Colonic mucosa (tissue), 4 donors: ENCODE measurements at places on chromosomes 6 and 20. TPM values are rescaled to one million over a fixed set of nuclear protein-coding genes. Genes with fewer than 3 reads are reported as not detected.

Gene VNN1
- 6.4 TPM for total RNA-seq

Gene PDYN
- not detected for total RNA-seq

- H3K27ac ChIP-seq: no peak overlapping the region
- no peaks in the 10 kb centered on the region for H3K36me3 ChIP-seq
- H3K4me1 ChIP-seq: no peaks in the 10 kb centered on the region
- DNase-seq: no peak
- H3K27me3 ChIP-seq: no peaks in the 10 kb centered on the region
These were observed 88.6 kb upstream of the SLC35F1 start for GRCh38 chr6:117818449-117818848.

GRCh38 chr20:17491488-17491887 lies 39.7 kb downstream of the BFSP1 start:
- no peaks in the 10 kb centered on the region for H3K36me3 ChIP-seq
- H3K27me3 ChIP-seq: no peaks in the 10 kb centered on the region
- DNase-seq: no peak
- H3K27ac ChIP-seq: no peak overlapping the region
- no peaks in the 10 kb centered on the region for H3K4me1 ChIP-seq

- no peak overlapping the region for H3K27ac ChIP-seq
- H3K4me1 ChIP-seq: no peaks in the 10 kb centered on the region
- H3K27me3 ChIP-seq: no peaks in the 10 kb centered on the region
- no peak for DNase-seq
- no peaks in the 10 kb centered on the region for H3K36me3 ChIP-seq
These were observed 90.9 kb upstream of the PREP start for GRCh38 chr6:105493736-105494135.

DNA sequence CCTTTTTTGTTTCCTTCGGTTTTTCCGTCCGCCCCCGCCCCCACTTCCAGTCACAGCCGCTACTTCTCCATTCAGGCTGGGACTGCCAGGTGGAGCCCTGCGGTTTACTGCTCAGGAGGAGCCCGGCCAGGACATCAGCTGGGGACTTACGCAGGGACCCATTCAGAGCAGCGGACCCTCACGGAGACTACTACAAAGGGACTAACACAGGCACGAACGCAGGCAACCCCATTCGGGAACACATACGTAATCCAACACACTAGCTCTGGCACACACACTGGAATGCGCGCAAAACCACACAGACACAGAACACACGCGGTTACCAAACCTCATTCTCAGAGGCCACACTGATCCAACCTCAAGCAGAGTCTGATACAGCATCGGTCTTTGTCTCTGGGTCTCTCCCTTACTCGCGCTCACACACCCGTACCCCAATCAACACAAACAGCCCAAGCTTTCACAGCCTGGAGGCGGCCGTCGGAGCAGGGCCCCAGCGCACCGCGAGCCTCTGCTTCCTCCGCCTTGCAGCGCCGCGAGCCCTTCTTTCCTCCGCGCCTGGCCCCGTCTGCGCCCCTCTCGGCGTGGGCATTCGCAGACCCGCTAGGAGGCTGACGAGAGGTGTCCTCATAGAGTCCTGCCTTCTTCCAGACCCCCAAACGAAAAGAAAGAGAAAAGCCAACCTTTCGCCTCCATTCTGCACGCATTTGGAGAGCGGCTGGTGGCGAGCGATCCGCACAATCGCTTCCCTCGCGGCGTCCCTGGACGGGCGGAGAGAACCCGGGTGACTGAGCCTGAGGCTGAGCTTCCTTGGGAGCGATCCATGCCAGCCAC lies 1.1 kb upstream of the SLC32A1 start:
- H3K4me3 ChIP-seq: no peak overlapping the region
- no peak for DNase-seq
- H3K27ac ChIP-seq: no peak overlapping the region
- no peaks in the 10 kb centered on the region for H3K4me1 ChIP-seq
- H3K36me3 ChIP-seq: no peaks in the 10 kb centered on the region
- peaks cover 74% of the 10 kb centered on the region for H3K27me3 ChIP-seq

DNA sequence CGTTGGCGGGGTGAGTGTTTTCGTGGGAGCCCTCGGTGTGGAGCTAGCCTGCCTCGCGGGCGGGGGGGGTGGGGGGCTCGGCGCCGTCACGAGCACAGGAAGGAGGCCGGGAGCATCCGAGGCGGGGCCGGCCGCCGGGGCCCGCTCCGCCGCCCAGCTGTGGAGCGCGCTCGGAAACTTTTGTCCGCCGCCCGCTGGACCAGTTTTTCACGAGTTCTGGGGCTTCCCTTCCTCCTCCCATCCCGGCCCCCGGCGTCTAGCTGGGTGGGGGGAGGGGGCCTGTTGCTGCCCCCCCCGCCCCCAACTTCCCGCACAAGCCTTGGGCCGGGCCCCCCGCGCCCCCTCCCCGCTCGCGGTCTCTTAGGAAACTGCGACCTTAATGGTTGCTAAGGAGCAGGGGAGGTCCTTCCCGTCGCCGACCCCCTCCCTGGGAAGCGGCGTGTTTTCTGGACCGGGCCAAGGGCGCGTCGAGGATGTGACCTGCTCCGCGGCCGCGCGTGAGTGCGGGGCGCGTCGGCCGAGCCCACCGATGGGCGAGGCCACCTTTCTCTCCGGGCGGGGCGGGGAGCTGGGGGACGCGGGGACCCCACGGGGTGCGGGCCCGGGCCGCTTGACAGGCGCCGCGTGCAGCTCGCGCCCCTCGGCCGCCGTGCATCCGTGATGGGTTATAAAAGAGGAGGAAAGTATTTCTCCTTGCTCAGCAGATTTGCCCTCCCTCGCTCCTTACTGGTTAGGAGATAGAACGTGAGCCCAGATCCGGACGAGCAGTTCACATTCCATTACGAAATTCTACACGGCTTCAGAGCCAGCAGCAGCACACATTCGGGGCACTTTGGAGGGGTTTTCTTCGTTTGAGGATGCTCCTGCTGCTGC lies 1.4 kb downstream of the RREB1 start:
- H3K27ac ChIP-seq: peak overlapping the region; percentile 99
- H3K36me3 ChIP-seq: no peaks in the 10 kb centered on the region
- peak overlapping the region; percentile 92 for H3K4me3 ChIP-seq
- DNase-seq: peak; percentile 76
- peaks cover 14% of the 10 kb centered on the region for H3K4me1 ChIP-seq

DNA sequence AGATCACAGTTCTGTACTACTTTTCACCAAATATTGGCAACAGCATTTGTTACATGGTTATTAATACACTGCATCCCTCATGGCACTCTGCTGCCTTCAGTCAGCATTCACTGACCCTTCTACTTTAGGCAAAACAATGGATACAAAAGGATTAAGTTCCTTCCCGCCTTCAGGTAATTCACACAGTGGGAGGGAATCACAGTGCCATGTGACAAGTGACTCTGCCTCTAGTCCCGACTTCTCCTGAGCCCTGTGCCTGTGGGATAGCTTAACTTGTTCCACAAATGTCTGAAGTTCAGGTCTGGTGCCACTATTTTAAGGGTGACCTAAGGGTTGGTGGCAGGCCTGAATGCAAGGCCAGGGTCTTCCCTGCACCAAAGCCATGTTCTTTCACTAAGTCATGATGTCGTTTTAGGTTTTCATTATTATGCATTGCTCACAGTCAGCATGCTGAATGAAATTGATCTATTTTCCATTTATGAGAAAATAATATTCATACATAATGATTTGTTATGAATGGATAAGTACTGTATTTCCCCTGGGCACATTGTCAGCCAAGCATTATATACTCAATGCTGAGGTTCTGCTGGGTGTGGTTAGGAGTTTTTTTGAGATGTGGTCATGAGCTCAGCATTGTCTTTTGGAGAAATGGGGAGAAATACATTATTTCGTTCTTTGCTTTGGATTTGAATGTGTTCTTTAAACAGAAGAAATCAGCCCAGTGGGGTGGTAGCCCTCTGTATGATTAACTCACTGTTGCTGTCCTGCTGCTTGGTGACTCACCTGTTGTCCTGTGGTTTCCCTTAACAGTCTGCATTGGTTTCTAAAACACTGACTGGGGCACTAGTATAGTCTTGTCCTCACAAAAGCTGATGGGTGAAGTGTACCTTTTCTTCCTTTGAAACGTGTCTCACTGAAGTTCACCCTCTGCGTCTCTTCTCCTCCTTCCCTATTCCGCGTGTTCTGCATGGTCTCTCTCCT lies 66.4 kb downstream of the AFDN start:
- H3K27me3 ChIP-seq: no peaks in the 10 kb centered on the region
- H3K27ac ChIP-seq: no peak overlapping the region
- H3K4me1 ChIP-seq: no peaks in the 10 kb centered on the region
- H3K36me3 ChIP-seq: no peaks in the 10 kb centered on the region
- no peak for DNase-seq

- peak; percentile 60 for DNase-seq
- H3K36me3 ChIP-seq: no peaks in the 10 kb centered on the region
- no peaks in the 10 kb centered on the region for H3K4me1 ChIP-seq
- no peaks in the 10 kb centered on the region for H3K27me3 ChIP-seq
- peak overlapping the region; percentile 64 for H3K4me3 ChIP-seq
- peak overlapping the region; percentile 98 for H3K27ac ChIP-seq
These were observed 445 bp downstream of the RAB32 start for GRCh38 chr6:146543940-146544615.

GRCh38 chr20:49579874-49580812 lies 12.2 kb upstream of the PTGIS start:
- no peaks in the 10 kb centered on the region for H3K36me3 ChIP-seq
- no peaks in the 10 kb centered on the region for H3K27me3 ChIP-seq
- H3K4me3 ChIP-seq: no peak overlapping the region
- H3K27ac ChIP-seq: no peak overlapping the region

DNA sequence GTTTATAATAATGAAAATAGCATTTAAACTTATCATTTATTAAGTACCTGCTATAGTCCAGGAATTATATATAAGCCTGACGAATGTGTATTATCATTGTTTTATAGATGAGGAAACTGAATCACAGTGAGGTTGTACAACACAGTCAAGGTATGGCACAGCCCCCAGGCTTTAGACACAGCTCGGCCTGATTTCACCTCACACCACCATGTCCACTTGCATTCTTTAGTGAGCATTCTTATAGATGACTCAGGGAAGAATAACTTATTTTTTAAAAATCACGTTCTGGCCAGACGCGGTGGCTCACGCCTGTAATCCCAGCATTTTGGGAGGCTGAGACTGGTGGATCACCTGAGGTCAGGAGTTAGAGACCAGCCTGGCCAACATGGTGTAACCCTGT lies 289.0 kb downstream of the SYNE1 start:
- no peaks in the 10 kb centered on the region for H3K36me3 ChIP-seq
- no peaks in the 10 kb centered on the region for H3K4me1 ChIP-seq
- no peak for DNase-seq

DNA sequence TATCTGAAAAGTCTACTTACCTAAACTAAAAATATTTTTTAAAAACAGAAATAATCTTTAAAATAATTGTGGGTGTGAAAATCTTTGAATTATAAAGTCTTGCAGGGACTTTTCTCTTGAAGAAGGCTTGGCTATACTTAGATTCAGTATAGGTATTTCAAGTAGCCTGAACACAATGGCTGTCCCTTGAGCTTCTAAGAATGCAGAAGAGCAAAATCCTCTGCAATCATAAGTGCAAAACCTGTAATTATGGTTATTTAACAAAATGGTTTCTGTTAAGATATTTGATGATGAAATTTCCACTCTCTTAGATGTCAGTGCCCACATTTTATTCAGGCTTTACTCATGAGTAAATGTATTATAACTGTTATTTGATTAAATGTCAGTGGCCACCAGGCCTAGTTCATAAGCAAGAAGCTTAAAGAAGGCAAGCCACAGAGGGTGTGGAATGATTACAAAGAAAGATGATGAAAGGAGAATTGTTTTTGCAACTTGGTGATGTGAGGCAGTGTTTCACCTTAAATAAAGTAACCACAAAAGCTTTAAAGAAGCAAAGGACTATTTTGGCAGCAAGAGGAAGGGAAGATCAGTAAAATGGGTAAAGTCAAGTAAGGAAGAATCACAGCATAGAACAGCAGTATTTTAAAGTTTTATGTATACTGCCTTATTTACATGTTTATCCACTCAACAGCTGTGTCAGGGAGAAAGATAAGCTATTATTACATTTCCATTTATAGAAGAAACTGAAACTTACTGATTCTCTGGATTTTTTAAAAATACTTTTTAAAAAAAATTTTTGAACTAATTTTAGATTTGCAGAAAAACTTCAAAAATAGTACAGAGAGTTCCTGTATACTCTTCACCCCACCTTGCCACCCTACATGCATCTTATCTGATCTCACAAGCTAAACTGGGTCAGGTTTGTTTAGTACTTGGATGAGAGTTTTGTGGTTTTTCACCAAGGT lies 351.2 kb upstream of the RUNX2 start:
- H3K4me1 ChIP-seq: no peaks in the 10 kb centered on the region
- no peaks in the 10 kb centered on the region for H3K27me3 ChIP-seq
- no peak for DNase-seq
